ENCODE measurements at places on chromosomes 2 and 18.
A peak's percentile ranks its signal among the peaks of the same experiment; 100 is the strongest.

GRCh38 chr18:59358712-59359575 lies at the start of gene LMAN1:
Gene LMAN1 (minus strand): TSS chr18:59359265. CDS start chr18:59359244, 21 bp downstream.
- peak; percentile 89 for DNase-seq

DNA sequence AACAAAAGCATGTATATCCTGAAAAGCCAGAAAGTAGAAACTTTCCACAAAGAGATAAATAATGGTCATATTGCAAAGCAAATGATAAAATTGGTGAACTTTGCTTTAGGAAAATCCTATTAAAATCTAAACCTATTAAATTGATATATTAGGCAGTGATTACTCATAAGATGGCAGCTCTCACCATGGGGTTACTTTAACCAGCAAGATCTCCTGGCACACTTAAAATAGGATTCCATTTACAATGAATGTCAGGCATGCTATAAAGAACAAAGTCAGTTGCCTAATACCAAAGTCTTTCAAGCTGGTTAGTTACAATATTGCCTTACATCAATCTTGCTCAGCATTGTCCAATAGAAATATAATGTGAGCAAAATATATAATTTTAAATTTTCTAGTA lies 816.2 kb downstream of the BCL11A start:
- no peak for DNase-seq

DNA sequence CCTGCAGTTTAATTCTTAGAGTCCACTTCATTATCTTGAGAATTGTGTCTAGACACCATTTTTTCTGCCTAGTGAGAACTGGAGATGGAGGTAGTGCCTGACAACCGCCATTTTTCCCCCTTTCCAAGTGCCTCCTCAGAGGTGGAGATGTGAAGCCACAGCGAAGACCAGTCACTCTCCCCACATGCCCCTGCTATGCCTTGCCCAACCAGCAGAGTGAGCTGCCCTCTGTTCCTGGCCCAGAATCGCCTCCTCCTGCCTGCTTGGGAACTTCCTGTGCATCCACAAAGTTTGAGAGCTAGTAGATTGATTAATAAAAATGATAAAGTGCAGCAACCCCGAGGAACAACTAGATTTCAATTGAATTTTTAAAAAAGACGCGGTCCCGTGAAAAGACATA lies 123.3 kb downstream of the CLIP4 start:
- no peak for DNase-seq

DNA sequence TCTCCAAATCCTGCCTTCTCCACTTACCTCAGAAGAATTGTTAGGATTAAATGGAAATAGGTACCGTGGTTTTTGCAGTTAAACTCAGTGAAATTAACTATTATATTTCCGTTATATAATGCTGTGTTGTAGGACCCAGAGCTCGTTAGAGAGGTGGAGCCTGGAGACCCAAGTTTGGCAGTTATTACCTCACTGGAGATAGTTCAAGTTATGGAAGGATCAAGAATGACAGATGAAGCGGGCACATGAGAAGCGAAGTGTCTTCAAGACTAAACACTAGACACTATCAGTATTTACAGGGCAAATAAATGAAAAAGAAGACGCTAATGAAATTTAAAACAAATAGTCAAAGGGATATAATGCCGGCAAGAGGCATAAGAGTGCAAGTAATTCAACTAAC lies 866 bp downstream of the CWC22 start:
- no peak for DNase-seq

DNA sequence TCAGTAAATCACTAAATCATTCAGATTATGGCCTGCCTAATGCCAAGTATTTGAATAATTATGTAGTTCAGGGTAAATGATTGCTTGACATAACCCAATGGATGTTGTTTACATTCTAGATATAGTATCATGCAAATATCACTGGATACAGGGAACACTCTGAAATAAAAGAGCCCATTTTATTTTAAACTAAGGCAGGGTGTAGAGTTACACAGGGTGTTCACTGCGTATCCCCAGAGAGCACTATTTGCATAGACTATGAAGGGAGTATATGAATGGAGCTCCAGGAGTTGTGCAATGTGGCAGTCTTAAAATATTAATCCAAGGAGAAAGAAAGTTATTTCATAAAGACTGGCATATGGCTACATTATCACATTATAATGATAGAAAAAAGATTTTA lies 701.1 kb upstream of the KLHL29 start:
- DNase-seq = no peak

- DNase-seq = peak; percentile 25
Observed at GRCh38 chr2:200225951-200226350, 80.5 kb upstream of the SPATS2L start.

GRCh38 chr18:55878224-55878623 lies 290.2 kb upstream of the TCF4 start:
- DNase-seq = no peak

- DNase-seq = no peak
Observed at GRCh38 chr2:121828281-121828731, 72.9 kb downstream of the TSN start.

GRCh38 chr18:55152801-55153200 lies 193.5 kb upstream of the CCDC68 start:
- peak; percentile 23 for DNase-seq

DNA sequence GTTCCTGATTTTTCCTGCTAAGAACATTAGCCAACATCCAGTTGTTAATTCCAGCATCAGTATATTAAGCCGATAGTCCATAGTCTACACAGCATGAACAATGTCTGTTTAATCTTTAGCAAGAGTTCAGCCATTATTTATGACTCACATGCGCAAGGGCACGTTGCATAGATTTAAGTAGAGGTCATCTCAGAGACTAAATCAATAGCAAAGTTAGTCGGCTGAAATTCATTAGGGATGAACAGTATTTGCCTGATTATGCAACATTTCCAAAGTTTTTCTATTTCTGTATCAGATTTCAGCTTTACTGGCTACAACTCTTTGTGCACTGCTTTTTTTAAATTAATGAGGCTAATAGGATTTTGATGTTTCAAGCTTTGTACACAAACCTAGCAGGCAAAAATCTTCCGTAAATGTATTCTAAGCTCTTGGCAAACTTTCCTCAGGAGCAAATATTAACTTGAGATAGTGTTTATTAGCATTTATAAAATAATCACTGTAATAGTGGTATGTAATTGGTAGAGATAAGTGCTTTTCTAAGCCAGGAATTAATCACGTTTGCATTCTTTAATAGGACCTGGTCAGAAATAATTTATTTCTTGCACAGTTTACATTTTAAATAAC lies 578.7 kb upstream of the ID2 start:
- DNase-seq = peak; percentile 35

GRCh38 chr2:237695201-237695780 lies 67.9 kb downstream of the LRRFIP1 start:
- DNase-seq = peak; percentile 92

- DNase-seq = no peak
Observed at GRCh38 chr18:23126376-23127056, 8.8 kb upstream of the CABLES1 start.

DNA sequence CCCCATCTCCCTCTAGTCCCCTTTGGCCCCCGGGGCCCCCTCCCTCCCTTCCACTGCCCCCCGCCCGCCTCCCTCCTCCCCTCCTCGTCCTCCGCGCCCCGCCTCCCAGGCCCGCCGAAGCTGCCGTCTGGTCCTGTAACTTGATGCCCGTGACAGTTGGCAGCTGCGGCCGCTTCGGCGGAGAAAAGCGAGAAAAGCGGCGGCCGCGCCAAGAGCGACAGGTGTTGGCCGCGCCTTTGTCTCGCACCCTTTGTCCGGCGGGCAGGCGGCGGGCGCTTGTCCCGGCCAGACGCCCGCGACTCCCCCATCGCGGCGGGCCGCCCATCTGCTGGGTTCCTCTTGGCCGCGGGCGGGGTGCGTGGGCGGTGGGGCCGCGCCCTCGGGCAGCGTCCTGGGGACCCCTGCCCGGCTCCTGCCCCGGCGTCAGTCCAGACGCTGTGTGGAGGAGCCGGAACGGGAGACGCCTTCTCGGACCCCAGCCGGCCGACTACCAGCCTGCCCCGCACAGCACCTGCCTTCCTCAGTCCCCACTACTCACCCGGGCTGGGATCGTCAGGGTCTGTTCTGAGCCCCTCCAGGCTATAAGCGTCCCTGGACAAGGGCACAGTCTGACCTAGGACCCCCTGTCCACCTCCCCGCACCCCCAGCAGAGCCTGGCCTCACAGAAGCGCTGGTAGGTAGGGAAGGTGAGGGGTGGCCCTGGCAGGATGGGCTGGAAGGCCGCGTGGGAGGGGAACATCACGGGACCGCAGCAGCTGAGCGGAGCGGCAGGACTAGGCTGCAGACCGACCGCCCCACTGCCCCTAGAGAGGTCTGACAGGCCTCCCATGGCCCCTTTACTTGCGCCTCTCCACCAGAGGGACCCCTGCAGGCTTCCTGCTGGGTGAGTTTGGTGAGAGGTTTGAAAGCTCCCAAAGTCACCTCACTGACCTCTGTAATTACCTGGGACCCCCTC lies 1.2 kb upstream of the HES6 start:
- DNase-seq = no peak

DNA sequence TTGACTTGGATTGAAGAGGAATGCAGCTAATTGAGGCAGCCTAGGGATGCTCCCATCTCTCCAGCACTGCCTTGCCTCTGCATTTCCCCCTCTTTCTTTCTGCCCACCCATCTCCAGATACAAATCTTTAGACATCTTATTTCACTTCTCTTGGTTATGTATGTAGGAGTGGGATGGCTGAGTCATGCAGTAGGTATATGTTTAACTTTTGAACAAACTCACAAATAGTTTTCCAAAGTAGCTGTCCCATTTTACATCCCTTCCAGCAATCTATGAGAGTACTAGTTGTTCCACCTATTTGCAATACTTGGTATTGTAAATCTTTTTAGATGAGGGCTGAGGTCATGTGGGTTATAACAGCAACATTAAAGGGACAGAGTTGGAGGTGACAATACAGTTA lies 329.9 kb downstream of the DYSF start:
- peak; percentile 14 for DNase-seq

Data from fibroblast of the aortic adventitia (primary cell).